ENCODE measurements at places on chromosomes 6 and 20.

- no peak overlapping the region for H3K4me3 ChIP-seq
- no peaks in the 10 kb centered on the region for H3K36me3 ChIP-seq
- no peaks in the 10 kb centered on the region for H3K27me3 ChIP-seq
- DNase-seq = no peak
- H3K4me1 ChIP-seq = no peaks in the 10 kb centered on the region
Observed at GRCh38 chr20:8711501-8711900, 357.4 kb upstream of the PLCB4 start.

GRCh38 chr6:45365036-45365435 is 12.7 kb downstream of the SUPT3H start:
- no peak for DNase-seq
- no peaks in the 10 kb centered on the region for H3K27me3 ChIP-seq
- H3K36me3 ChIP-seq = no peaks in the 10 kb centered on the region
- no peaks in the 10 kb centered on the region for H3K4me1 ChIP-seq
- H3K4me3 ChIP-seq = no peak overlapping the region

GRCh38 chr20:36070451-36070850 is 84.1 kb upstream of the EPB41L1 start:
- H3K27me3 ChIP-seq = peaks cover 4% of the 10 kb centered on the region
- 0 out of 2 replicates have a peak, but pooled peaks cover 2% of the 10 kb centered on the region for H3K4me1 ChIP-seq
- H3K4me3 ChIP-seq = no peak overlapping the region
- H3K36me3 ChIP-seq = no peaks in the 10 kb centered on the region
- H3K27ac ChIP-seq = no peak overlapping the region
- DNase-seq = no peak

GRCh38 chr20:35738410-35739179 is 3.5 kb downstream of the RBM39 start:
- no peak for DNase-seq
- H3K27ac ChIP-seq = no peak overlapping the region
- H3K36me3 ChIP-seq = peaks cover 21% of the 10 kb centered on the region
- H3K4me3 ChIP-seq = no peak overlapping the region
- no peaks in the 10 kb centered on the region for H3K4me1 ChIP-seq

- H3K27me3 ChIP-seq = no peaks in the 10 kb centered on the region
- DNase-seq = no peak
- H3K27ac ChIP-seq = no peak overlapping the region
Observed at GRCh38 chr20:49631061-49631716, 63.3 kb upstream of the PTGIS start.

GRCh38 chr20:10559266-10559665 is 114.5 kb downstream of the JAG1 start:
- no peak overlapping the region for H3K27ac ChIP-seq
- H3K4me1 ChIP-seq = peaks cover 2% of the 10 kb centered on the region
- H3K4me3 ChIP-seq = no peak overlapping the region
- DNase-seq = no peak
- no peaks in the 10 kb centered on the region for H3K36me3 ChIP-seq
- no peaks in the 10 kb centered on the region for H3K27me3 ChIP-seq

DNA sequence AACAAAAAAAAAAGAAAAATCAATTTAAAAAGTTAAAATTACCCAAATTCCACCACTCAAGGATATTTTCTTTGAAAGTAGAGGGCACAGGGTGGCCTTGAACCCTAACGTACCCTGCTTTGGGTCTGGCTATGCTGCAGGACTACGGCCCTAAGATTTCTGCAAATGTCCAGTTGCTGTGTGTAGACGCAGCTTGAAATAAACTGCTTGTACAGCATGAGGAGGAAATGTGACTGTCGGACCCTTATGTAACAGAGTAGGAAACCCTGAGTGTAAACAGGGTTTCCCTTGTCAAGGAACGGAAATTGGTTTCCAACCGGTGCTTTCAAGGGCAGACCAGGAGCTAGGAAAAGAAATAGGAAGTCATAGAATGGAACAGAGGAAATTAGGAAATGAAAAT is 60.7 kb upstream of the SHLD1 start:
- H3K27me3 ChIP-seq = no peaks in the 10 kb centered on the region
- no peaks in the 10 kb centered on the region for H3K36me3 ChIP-seq
- DNase-seq = no peak

DNA sequence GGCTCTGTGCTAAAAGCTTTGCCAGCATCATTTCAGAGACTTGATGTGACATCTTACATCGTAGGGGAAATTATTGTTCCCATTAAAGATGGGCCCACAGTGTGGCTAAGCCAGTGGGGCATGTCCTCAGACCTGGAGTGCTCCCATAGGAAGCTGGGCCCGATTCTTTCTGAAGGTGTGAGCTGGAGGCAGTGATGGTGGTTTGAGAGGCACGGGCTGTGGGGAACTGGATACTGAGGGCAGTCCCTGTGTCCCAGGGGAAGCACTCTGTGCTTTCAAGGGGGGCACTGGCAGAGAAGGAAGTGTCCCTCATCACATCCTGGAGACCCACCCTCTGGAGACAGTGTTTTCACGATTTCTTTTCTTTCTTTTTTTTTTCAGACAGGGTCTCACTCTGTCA is 8.6 kb upstream of the FAM110A start:
- H3K4me3 ChIP-seq = no peak overlapping the region
- no peak overlapping the region for H3K27ac ChIP-seq
- no peak for DNase-seq
- peaks cover 3% of the 10 kb centered on the region for H3K4me1 ChIP-seq
- H3K27me3 ChIP-seq = no peaks in the 10 kb centered on the region

- H3K27me3 ChIP-seq = no peaks in the 10 kb centered on the region
- H3K27ac ChIP-seq = no peak overlapping the region
- no peak for DNase-seq
- no peak overlapping the region for H3K4me3 ChIP-seq
- no peaks in the 10 kb centered on the region for H3K36me3 ChIP-seq
Observed at GRCh38 chr6:43399932-43400487, 27.3 kb upstream of the ABCC10 start.

All from iPS DF 6.9 (cell line).